ENCODE measurements at places on chromosomes 1 and 21.

- peak; percentile 84 for DNase-seq
Measured at GRCh38 chr1:209627732-209628196, 24.5 kb downstream of the LAMB3 start.

GRCh38 chr1:51858892-51859291 lies 19.6 kb downstream of the NRDC start:
- no peak for DNase-seq

DNA sequence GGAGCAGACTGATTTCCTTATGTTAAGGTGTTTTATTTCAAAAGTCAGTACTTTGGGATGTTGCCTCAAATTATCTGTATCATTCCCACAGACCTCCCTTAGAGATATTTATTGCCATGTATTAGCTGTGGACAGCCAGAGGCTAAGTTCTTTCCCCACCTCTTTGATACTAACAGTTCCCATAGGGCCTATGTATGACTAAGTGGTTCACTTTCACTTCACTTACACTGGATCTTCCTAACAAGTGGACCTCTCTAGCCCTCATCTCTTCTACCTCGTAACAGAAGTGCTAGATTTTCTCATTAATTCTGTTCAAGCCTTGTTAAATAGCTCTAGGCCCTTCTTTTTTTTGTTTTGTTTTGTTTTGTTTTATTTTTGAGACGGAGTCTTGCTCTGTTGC lies 6.2 kb downstream of the TRAF5 start:
- DNase-seq = no peak

DNA sequence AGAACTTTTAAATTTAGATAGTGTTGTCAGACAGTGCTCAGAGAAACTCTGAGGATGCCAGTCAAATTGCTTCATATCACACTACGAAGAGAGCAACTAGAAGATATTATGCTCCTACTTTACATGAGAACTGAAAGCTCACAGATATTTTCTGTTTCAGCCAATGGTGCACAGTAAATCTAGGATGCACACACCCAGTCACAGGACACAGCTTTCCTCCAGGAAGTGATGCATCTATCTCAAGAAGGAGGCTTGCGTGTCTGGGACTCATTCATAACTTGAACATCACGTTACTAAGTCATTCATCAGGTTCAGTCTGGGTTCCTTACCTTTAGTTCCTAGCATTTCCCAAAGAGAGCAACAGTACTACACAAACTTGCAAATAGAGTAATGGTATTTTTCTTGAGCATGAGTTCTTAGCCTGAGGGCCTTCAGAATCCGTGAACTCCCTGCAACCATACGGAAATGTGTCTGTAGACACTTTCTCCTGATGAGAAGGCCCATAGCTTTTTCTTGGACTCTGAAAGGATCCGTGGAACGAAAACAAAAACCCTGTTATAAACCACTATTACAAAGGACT lies 12.2 kb downstream of the ZNF697 start:
- DNase-seq = no peak

DNA sequence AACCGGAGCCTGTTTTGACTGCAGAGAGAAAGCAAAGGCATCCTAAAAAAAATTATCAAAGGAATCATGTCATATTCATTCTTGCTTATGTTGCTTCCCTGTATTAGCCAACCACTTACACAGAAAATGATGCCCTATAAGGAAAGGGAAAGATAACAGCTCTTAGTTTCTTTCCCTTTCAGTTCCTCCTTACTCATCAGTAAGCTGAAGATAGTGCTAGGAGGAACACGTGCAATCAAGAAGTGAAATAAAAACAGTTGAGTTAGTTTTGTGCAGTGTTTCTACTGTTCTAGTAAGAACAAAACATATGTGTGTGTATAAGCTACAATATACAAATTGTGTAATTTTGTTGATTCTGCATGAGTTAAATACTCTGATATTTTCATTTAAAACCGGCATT lies 45.3 kb upstream of the MTF2 start:
- DNase-seq = no peak

- DNase-seq = no peak
Measured at GRCh38 chr1:65233782-65234181, 75.6 kb upstream of the DNAJC6 start.

GRCh38 chr1:201096041-201096461 lies 16.2 kb downstream of the CACNA1S start:
- DNase-seq = no peak

DNA sequence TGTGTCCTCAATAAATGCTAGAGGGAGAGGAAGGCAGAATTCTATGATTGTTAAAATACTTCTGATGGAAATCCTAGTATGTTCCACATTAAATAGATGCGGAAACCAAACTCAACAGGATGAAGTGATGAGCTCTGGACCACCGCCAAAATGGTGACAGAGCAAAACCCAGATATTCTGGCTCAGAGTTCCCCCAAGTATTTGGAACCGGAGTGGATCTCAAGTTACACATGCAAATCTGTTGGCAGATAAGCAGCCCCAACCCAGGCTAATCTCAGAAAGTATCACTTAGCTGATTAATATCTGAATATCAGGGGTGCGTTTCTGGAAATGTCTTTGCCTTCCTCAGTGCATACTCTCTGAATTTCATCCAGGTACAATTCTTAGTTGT lies 17.4 kb upstream of the GRHL3 start:
- no peak for DNase-seq

DNA sequence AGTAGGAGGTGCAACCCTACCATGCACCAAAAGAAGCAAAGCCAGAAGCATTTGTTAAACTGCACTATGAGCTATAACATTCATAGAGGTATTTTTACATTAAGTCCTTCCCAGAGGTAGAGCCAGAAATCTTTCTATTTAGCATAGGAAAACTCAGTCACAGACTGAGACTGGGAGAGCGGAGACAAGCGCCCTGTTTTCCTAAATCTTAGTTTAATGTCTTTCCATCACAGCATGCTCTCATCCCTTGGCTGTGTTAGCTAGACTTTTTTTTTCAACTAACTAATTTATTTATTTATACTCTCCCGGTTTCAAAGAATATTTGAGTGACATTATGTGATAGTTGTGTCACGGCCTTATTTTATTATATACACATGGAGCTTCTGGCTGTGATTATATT lies 304.1 kb downstream of the LMX1A start:
- DNase-seq = no peak

DNA sequence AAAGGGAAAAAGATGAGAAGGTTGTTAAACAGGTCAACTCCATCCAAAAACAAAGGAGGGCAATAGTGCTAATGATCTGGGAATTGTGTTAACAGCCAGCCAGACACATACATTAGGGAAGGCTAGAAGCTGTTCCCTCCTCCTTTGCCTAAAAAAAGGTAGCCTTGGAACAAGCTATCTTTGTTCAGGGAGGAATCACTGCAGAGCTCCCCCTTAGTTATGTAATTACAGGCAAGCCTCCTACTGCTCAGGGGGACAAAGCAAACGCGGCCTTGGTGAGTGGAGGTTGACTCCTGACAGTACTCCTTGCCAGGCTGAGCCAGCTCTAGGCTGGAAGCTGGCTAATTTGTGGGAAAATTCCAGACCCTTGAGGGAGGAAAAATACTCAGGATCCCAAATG lies 97.6 kb downstream of the VAV3 start:
- DNase-seq = no peak

- DNase-seq = no peak
Measured at GRCh38 chr1:206693592-206693991, 8.9 kb downstream of the MAPKAPK2 start.

- no peak for DNase-seq
Measured at GRCh38 chr1:74673351-74674111, at the start of gene ERICH3. TSS of gene ERICH3 (minus strand) at chr1:74673792. CDS start at chr1:74673519, 273 bp downstream.

- peak; percentile 64 for DNase-seq
Measured at GRCh38 chr1:112501810-112502641, 6.7 kb upstream of the WNT2B start.

DNA sequence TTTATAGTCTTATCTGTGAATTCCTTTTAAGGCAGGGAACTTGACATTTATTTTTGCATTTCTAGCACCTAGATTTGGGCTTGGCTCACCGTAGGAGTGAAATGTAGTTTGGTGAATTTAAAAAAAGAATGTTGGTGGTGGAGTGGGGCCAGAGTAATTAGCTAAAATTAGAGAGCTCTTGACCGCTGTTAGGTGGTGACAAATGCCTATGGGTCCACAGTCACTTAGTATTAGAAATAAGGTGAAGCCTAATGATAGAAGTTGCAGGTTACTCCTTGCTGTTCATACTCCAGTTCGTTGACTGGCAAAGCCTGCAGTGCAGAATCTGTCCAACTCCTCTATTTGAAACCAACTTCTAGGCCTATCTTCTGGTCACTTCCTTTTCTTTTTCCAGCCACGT lies 318.8 kb upstream of the NRIP1 start:
- no peak for DNase-seq

DNA sequence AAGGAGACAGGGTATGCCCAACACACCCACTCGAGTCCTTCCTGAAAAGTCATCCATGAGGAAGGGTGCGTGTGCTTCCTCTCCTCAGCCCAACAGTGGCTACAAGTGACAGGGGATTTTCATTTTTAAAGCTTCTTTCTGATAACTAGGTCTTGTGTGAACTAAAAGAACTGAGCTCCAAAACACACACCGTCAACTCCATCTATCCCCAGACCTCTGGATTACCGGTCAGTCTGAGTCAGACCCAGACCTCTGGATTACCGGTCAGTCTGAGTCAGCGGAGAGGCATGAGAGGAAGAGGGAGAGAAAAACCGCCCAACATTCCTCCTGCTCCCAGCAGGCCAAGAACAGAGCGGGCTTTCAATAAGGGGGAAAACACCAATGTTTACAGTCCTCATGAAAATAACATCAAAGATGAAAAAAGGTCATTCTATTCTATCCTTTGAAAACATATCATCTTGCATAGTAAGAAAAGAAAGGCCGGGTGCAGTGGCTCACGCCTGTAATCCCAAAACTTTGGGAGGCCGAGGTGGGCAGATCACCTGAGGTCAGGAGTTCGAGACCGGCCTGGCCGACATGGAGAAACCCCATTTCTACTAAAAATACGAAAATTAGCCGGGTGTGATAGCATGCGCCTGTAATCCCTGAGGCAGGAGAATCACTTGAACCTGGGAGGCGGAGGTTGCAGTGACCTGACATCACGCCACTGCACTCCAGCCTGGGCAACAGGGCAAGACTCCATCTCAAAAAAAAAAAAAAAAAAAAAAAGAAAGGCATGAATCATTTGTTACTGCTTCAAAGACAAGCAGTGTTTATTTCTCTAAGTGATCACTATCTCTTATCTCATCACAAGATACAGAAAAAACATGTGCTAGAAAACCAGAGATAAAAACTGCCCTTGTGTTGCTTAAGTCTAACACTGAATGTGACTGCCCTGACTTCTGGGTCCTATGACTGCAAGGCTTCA lies 3.4 kb downstream of the PTTG1IP start:
- no peak for DNase-seq

DNA sequence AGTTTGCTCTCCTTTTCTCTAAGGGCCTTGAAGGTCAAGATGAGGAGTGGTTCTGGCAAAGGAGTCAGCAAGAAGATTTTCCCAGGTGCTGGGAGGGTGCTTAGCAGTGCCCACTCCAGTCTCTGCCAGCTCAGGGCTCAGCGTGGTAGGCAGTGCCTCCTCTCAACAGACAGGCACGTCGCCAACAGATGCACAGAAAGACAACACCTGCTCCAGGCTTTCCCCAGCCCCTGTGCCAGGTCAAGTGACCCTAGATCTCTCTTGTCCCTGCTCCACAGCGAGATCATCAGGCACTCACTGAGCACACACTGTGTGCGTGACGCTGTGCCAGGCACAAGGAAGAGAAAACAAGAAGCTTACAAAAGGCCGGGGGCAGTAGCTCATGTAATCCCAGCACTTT lies 86.0 kb downstream of the CASZ1 start:
- DNase-seq = no peak

DNA sequence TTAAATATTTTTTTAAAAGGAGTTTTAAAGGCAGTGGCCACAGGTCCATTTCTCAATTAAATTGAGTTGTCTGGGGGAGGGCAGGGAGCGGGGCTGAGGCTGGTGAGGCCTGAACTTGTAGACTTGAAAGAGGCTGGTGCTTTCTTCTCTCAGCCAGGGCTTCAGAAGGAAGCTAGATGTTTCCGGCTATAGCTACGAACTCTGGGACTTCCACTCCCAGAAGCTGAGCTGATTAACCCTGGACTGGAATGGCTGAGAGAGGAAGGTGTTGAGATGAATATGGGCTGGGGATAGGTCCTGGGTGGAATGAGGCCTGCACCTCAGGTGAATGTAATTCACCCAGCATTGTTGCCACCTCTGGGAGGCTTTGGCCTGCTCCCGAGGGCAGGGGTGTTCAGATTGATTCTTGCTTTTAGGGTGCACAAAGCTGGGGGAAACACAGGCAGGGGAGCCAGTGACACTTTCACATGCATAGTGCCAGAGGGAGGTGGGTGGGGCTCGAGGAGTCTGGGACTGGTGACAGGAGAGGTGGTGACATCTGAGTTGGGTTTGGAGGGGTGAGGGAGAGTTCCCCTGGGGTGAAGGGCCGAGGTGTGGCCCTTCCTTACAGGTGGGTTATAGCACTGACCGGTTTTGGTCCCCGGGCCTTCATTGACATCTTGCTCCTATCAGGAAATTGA lies 18.2 kb downstream of the LDLRAP1 start:
- DNase-seq = no peak

DNA sequence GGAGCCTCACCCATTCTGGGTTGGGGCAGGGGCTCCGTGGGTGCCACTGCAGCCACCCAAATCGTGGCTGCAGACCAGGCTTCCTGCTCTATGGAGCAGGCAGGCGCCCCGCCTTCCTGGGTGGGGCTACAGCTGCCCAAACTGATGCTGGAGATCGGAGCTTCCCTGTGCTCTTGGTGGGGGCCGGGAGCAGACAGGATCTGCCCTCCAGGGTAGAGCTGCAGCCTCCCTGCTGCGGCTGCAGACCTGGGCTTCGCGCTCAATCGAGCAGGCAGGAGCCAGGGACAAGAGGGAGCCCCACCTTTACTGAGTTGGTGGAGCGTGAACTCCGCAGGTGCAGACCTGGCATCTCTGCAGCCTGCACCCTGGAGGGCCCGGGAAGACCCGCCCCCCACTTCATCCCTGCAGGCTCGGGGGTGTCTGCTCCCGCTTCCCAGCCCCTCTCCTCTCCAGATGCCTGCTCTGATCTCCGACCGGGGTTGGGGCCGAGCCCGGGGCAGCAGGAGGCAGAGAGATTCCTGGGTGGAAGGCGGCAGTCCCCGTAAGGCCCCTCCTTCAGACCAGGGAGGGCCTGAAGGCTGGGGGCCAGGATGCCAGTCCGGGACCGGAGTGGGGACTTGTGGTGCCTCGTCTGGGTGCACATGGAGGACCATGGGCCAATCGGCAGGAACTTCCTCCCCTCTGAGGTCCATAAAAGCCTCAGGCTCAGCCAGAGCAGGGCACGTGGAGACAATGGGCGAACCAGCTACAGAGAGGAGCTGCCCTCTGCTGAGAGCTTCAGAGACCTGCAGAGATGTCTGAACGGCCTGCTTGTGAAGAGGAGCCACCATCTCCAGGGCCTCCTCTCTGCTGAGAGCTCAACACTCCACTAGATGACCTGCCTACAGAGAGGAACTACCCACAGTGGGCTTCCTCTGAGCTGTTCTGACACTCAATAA lies 359.3 kb downstream of the SMYD3 start:
- DNase-seq = no peak

GRCh38 chr1:197463142-197463541 lies 195.1 kb downstream of the CRB1 start:
- no peak for DNase-seq

Data from stimulated activated CD4-positive, alpha-beta T cell treated with anti-CD3 and anti-CD28 coated beads, Interleukin-4, amount 100 ng/mL, for 1 hour (primary cell).